ENCODE measurements at places on chromosomes 12 and 14. TPM values are rescaled to one million over a fixed set of nuclear protein-coding genes. Genes with fewer than 3 reads are reported as not detected.

The RBMS2 gene
- 6.2 TPM for total RNA-seq

DNA sequence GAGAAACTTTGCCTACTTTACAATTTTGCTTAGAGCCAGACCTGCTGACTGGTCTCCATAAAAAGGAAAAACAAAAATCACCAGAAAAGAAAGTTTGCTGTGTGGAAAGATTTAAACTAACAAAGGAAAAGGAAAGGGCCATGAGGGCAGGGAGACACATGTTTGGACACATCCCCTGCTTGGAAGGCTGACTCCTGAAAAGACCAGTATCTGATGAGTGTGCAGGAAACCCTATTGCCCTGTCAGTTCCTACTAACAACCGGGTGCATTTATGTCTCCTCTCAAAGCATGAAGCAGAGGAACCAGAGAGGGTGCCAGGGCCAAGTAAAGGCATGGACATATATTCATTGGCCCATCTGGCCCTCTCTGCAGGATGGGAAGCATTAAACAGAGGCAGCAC is 7.0 kb upstream of the STAB2 start:
- DNase-seq, result no peak

DNA sequence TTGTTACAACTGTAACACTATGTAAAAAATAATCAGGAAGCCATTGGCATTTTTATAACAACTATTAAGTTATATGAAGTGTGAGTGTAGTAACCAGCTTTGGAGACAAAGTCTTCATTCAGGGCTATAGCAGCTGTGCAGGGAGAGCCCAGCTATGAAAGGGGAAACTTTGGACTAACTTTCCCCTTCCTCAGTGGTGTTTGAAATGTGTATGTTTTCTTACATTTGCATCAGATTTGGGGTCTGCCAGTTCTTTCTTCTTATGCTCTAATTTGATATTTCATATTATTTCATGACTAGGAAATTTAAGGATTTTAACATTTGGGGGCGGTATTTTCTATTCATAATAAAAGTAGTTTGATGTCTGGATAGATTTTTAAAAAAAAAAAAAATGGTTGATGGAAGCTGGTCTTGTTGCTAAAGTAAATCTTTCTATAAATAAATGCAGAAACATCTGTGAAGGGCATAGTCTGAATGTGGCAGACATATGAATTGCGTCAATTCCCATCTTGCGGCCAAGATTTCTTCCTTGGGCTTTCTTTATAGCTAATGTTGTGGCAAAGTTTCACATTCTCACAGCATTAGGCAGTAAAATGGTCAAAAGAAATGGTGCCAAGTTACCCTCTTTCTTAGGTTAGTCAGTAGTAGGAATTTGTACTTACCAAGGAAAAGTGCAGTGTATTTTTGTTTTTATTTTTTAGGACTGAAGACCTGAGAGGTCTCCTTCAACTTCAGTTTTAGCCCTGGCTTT is 35.6 kb downstream of the RASSF8 start:
- DNase-seq, result no peak

DNA sequence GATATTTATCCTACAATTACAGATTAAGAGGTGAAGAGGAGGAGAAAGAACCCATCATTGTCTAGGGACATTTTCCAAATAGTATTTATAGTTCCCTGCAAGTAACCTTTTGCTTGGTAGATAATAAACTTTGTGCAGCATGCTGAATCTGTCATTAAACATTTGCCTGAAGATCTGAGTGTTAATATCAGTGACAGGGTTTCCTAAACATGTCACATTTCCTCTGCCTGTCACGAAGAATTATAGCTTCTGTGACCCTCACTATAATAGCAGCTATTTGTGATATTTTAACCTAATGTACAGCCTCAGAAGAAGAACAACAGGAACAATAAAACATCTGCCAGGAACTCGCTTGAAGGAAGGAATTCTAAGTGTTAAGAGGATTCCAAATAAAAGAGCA is 350.3 kb downstream of the GXYLT1 start:
- no peak for DNase-seq

- DNase-seq, result no peak
These were observed 1189.0 kb upstream of the FLRT2 start for GRCh38 chr14:84340938-84341337.

The TAS2R14 gene
- total RNA-seq, result 1.0 TPM

DNA sequence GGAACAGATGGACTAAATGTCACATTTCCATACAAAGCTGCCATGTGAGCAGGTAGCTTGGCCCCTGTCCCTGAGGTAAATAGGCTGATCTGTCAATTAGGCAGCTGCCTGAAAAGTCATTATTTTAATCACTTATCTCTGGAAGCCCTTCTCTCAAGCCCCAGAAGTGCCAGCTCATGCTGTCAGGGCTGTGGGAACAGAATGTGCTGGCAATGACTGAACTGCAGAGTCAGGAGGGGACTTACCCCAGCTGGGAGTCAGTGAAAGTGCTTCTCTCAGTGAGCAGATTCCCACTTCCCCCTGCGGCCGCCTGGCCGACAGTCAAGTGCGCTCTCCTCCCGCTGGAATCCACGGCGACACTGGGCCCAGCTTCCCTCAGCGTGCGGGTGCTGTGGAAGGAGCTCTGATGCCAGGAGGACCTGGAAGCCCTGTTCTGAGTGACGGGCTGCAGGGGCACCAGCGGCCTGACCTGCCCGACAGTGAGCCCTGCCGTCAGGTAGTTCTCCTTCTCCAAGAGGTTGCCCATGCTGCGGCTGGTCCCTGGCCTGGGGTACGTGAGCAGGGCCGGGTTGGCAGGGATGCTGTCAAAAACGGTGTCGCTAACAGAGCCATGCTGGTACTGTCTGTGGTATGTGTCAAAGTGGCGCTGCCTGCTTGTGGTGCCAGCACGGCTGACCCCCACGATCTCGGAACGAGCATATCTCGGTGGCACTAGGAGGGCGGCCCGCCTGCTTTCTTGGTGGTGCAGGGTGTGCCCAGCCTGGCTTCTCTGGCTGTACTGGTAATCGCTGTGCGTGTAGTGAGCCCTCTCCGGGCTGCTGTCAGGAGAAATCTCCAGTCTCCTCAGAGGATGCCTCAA is 18.7 kb downstream of the PKP2 start:
- DNase-seq, result no peak

DNA sequence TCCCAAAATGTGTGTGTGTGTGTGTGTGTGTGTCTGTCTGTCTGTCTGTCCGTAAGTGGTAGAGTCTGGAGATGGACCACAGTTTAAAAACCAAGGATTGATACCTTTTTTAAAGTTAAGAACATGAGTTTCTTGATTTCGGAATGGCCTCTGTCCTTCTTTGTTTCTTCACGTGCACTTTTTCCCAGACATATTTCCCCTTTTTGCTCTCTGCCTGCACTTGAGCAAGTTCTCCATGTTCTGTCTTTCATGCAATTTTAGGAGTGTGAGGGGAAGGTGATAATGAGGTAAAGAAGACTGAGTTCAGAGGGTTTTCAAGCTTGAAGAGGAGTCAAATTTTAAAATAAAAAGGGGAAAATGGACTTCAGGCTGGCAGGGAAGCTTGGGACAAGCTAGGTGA is 12.7 kb downstream of the OLR1 start:
- no peak for DNase-seq

The NOC4L gene
- total RNA-seq, result 21.0 TPM

The HIP1R gene
- total RNA-seq, result 16.7 TPM

The NEUROD4 gene
- not detected for total RNA-seq

The CLEC6A gene
- not detected for total RNA-seq

DNA sequence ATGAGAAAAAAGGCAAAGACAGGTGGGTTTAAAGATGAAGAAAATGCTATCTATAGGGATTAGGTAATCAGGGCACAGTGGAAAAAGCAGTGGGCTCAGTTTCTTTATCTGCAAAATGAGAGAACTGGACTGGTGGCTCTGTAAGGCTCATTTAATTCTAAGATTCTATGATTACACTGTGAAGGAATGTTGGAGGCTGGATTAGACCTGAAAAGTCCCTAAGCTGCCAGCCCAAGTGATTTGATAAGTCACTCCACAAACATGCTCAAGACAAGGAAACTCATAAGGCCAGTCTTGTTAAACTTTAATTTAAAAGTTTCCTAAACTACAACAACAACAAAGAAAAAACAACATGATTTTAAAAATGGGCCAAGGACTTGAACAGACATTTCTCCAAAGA is 75.1 kb downstream of the DCAF5 start:
- no peak for DNase-seq

The EPS8 gene
- total RNA-seq, result 6.0 TPM

Measured in activated naive CD4-positive, alpha-beta T cell treated with anti-CD3 and anti-CD28 coated beads, Interleukin-2, amount 50 U/mL, for 72 hours (primary cell).